ENCODE measurements at places on chromosomes 1 and 21.
A peak's percentile ranks its signal among the peaks of the same experiment; 100 is the strongest.

GRCh38 chr1:180837020-180837419 is 75.7 kb upstream of the KIAA1614 start:
- H3K4me1 ChIP-seq: no peaks in the 10 kb centered on the region
- peaks cover 56% of the 10 kb centered on the region for H3K36me3 ChIP-seq
- DNase-seq: no peak
- H3K27ac ChIP-seq: no peak overlapping the region
- no peak overlapping the region for H3K4me3 ChIP-seq

GRCh38 chr1:52032785-52033131 is 852 bp downstream of the KTI12 start:
- peak overlapping the region; percentile 95 for H3K4me3 ChIP-seq
- peaks cover 18% of the 10 kb centered on the region for H3K36me3 ChIP-seq
- peak; percentile 17 for DNase-seq
- peaks cover 42% of the 10 kb centered on the region for H3K4me1 ChIP-seq
- peak overlapping the region; percentile 95 for H3K27ac ChIP-seq
- peaks cover 6% of the 10 kb centered on the region for H3K27me3 ChIP-seq

DNA sequence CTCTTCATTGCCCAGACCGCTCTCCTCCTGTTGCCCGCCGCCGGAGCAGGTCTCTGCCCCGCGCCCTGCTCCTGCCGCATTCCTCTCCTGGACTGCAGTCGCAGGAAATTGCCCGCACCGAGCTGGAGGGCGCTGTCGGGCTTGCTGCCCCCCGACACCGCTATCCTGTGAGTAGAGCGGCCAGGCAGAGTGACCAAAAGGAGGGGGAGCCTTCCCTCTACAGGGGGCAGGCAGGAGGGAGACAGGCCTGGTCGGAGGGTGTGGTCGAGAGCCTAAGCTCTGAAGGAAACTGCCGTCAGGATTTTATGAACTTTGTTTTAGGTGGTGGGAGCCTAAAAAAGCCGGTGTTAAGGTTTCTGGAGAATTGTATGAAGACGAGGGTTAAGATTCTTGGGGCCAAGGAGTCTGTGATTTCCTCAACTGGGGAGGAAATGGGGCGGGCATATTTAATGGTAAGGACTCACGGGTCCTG is 517 bp downstream of the LRIG2 start:
- H3K27ac ChIP-seq: peak overlapping the region; percentile 92
- peak overlapping the region; percentile 99 for H3K4me3 ChIP-seq
- H3K4me1 ChIP-seq: peaks cover 42% of the 10 kb centered on the region
- no peak for DNase-seq
- H3K27me3 ChIP-seq: peaks cover 3% of the 10 kb centered on the region

DNA sequence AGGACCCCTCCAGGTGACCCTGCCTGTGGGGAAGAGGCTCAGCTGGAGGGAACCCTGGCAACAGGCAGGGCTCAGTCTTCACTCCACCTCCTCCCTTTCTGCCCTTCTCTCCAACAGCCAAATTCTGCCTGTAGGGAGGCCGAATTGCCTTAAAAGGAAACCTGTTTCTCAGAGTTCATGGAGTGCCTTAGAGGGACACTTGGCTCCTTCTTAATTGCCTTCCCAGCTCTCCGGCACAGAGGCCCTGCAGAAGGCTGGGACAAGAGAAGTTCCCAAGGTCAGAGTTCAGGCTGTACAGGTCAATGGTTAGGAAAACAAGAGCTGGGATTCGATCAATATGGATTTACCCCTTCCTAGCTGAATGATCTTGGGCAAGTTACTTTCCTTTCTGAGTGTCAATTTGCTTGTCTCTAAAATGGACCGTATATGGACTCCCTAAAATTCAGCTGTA is 6.2 kb downstream of the CSRP1 start:
- H3K4me1 ChIP-seq: peaks cover 17% of the 10 kb centered on the region
- DNase-seq: no peak
- H3K27ac ChIP-seq: no peak overlapping the region
- H3K36me3 ChIP-seq: peaks cover 4% of the 10 kb centered on the region

DNA sequence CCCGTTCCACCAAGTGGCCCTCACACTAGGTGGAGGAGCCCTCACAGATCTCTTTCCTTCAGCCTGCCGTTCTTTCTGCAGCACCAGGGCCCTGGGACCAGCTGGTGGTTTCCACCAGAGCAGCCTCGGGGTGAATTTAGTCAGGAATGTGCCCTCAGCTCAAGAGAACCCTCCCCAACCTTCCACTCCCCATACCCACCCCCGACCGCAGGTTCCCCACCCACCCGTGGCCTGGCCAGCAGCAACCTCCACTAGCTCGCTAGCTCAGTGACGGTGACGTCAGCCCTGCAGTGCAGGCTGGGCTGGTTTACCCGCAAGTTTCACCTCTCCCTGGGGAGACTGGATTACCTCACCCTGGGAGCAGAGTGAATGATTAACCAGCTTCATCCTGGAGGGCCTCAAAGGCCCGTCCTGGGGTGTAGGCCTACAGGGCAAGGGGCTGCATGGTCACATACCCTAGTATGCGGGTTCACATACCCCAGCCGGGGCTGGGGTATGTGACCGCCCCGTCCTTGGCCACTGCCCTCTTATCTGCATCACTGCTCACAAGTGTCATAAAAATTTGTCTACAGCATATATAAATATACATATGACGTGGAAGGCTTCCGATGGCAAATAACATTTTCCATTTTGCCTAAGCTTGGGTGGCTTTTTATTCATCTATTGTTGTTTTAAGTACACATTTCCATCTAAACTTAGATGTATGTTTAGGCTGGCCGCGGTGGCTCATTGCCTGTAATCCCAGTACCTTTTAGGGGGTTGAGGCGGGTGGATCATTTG is 24.5 kb downstream of the ELF3 start:
- peaks cover 4% of the 10 kb centered on the region for H3K27me3 ChIP-seq
- H3K27ac ChIP-seq: no peak overlapping the region
- no peak for DNase-seq
- H3K4me1 ChIP-seq: no peaks in the 10 kb centered on the region

DNA sequence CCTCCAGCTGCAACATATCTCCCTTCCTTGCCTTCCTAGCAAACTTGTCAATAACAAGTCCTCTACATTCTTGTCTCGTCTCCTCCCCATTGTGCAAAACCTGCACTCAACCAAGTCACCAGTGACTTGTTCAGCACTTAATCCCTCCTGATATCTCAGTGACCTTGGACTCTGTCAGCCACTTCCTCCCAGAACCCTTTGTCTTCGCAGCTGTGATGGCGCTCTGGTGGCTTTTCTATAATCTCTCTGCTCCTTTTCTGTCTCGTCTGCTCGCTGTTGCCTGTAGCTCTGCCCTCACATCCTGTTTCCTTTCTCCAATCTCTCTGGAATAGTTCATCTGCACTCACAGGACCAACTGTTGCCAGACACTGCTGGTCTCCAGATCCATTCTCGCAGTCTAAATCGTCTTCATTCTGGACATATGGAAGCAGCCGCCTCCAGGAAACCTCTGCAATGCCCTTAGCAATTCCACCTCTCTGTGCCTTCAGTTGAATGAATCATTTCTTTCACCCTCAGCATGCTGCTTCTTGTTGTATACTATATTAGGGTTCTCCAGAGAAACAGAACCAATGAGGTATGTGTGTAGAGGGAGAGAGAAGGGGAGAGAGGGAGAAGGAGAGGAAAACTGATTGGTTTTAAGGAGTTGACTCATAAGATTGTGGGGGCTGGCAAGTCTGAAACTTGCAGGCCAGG is 17.4 kb upstream of the IFNAR2 start:
- no peaks in the 10 kb centered on the region for H3K36me3 ChIP-seq
- H3K4me3 ChIP-seq: peak overlapping the region; percentile 84
- H3K4me1 ChIP-seq: peaks cover 86% of the 10 kb centered on the region
- H3K27ac ChIP-seq: peak overlapping the region; percentile 89

DNA sequence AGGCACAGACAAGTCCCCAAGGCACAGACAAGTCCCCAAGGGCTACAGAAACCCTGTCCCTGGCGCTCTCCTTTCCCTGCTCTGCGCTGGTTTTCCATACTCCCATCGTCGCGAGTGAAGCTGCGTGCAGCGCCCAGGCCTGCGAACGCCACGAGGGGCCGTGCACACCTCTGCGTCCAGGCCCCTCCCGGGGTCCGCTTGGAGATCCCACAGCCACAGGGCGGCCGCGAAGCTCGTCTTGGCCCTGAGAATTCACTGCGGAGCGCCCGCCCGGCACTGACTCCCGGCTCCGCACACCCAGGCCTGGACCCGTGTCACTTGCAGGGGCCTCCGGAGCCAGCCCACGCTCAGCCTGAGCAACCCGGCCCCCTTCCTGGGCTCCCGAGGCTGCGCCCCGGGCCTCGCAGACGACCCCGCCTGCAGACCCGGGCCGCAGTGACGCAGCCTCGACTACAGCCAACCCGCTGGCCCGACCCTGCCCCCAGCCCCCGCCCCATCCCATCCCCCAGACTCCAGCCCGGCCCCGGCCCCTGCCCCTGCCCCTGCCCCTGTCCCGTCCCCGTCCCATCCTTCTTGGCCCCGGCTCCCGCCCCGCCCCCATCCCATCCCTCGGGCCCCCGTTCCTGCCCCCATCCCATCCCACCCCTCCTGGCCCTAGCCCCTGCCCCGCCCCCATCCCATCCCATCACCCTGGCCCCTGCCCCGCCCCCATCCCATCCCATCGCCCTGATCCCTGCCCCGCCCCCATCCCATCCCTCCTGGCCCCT is 841 bp downstream of the POFUT2 start:
- H3K4me1 ChIP-seq: peaks cover 17% of the 10 kb centered on the region
- peak overlapping the region; percentile 81 for H3K4me3 ChIP-seq
- H3K36me3 ChIP-seq: peaks cover 16% of the 10 kb centered on the region

- no peak for DNase-seq
- peaks cover 15% of the 10 kb centered on the region for H3K4me1 ChIP-seq
- H3K27me3 ChIP-seq: no peaks in the 10 kb centered on the region
- no peak overlapping the region for H3K4me3 ChIP-seq
Measured at GRCh38 chr1:29156543-29157268, 25.0 kb downstream of the SRSF4 start.

GRCh38 chr1:207463021-207463420 is 8.9 kb downstream of the CR2 start:
- no peaks in the 10 kb centered on the region for H3K36me3 ChIP-seq
- H3K27me3 ChIP-seq: peaks cover 8% of the 10 kb centered on the region
- no peak overlapping the region for H3K4me3 ChIP-seq
- no peak overlapping the region for H3K27ac ChIP-seq

DNA sequence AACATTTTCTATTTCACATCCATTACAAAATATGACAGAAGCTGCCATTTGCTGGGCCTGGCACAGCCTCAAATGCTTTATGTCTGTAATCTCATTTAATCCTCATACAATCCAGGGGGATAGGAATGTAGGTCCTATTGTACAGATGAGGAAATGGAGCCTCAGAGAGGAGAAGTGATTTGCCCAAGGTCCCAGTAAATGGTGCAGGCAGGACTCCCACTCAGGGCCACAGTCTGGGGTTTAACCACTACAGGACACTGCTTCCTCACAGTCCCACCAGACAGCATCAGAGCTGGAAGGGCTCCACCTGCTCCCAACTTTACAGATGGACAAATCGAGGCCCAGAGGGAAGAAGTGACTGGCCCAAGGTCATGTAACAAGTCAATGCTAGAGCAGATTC is 20.6 kb upstream of the RNF19B start:
- H3K36me3 ChIP-seq: no peaks in the 10 kb centered on the region
- no peak overlapping the region for H3K4me3 ChIP-seq
- H3K4me1 ChIP-seq: peaks cover 23% of the 10 kb centered on the region
- DNase-seq: no peak
- H3K27ac ChIP-seq: no peak overlapping the region

DNA sequence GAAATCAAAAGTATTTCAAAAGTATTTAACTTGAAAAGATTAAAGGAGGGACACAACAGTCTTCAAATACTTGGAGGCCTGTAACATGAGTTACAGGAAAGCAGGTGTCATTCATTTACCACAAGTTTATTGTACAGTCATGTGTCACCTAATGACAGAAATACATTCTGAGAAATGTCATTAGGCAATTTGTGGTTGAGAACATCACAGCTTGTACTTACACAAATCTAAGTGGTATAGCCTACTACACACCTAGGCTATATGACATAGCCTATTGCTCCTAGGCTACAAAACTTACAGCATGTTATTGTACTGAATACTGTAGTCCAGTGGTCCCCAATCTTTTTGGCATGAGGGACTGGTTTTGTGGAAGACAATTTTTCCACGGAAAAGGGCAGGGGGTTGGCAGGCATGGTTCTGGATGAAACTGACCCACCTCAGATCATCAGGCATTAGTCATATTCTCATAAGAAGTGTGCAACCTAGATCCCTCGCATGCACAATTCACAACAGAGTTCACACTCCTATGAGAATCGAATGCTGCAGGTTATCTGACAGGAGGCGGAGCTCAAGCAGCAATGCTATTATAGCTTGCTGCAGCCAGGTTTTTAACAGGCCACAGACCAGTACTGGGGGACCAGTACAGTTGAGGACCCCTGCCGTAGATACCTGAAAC is 25.0 kb upstream of the PHTF1 start:
- DNase-seq: no peak
- H3K4me1 ChIP-seq: peaks cover 8% of the 10 kb centered on the region
- H3K36me3 ChIP-seq: no peaks in the 10 kb centered on the region
- H3K27ac ChIP-seq: peak overlapping the region; percentile 80

- DNase-seq: no peak
- H3K27ac ChIP-seq: no peak overlapping the region
- peaks cover 64% of the 10 kb centered on the region for H3K4me1 ChIP-seq
- H3K36me3 ChIP-seq: peaks cover 5% of the 10 kb centered on the region
- H3K4me3 ChIP-seq: no peak overlapping the region
Measured at GRCh38 chr21:46618738-46619379, 14.0 kb upstream of the S100B start.

GRCh38 chr21:35469498-35469897 is 420.4 kb upstream of the RUNX1 start:
- no peak overlapping the region for H3K4me3 ChIP-seq
- no peak for DNase-seq
- peaks cover 2% of the 10 kb centered on the region for H3K27me3 ChIP-seq
- H3K36me3 ChIP-seq: peaks cover 4% of the 10 kb centered on the region
- no peak overlapping the region for H3K27ac ChIP-seq

- no peaks in the 10 kb centered on the region for H3K27me3 ChIP-seq
- H3K4me3 ChIP-seq: no peak overlapping the region
- no peak overlapping the region for H3K27ac ChIP-seq
- no peaks in the 10 kb centered on the region for H3K4me1 ChIP-seq
Measured at GRCh38 chr1:210448297-210448892, 119.7 kb downstream of the HHAT start.

GRCh38 chr1:104733866-104734265 is 984.2 kb downstream of the AMY1C start:
- H3K4me3 ChIP-seq: no peak overlapping the region
- no peaks in the 10 kb centered on the region for H3K36me3 ChIP-seq
- H3K4me1 ChIP-seq: no peaks in the 10 kb centered on the region
- no peak for DNase-seq
- H3K27me3 ChIP-seq: no peaks in the 10 kb centered on the region

DNA sequence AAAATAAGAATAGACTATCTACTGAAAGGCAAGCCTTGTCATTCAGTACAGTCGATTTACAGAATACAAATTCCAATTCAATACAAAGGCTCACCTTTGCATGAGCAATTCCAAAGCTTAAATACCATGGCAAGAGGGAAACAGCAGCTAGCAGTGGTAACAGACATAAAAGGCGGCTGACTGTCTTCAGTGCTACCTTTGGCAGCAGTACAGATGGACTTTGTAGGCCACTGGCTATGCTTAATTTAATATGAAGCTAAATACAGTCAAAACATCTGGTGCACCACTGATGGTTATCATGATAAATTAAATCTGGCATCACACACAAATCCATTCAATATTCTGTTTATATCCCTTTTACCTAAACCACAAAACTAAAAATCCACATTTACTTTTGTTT is 62.4 kb downstream of the RERE start:
- H3K36me3 ChIP-seq: no peaks in the 10 kb centered on the region
- no peak overlapping the region for H3K4me3 ChIP-seq
- DNase-seq: no peak
- no peaks in the 10 kb centered on the region for H3K27me3 ChIP-seq

GRCh38 chr1:87398641-87399040 is 70.0 kb downstream of the LMO4 start:
- H3K27me3 ChIP-seq: no peaks in the 10 kb centered on the region
- H3K36me3 ChIP-seq: peaks cover 19% of the 10 kb centered on the region
- no peak overlapping the region for H3K27ac ChIP-seq
- H3K4me1 ChIP-seq: no peaks in the 10 kb centered on the region

Data from immature natural killer cell (primary cell).